ENCODE measurements at places on chromosomes 3 and 15.

- DNase-seq: no peak
- peaks cover 49% of the 10 kb centered on the region for H3K4me1 ChIP-seq
- H3K27ac ChIP-seq: no peak overlapping the region
These were observed 5.3 kb downstream of the EDEM1 start for GRCh38 chr3:5192571-5193365.

DNA sequence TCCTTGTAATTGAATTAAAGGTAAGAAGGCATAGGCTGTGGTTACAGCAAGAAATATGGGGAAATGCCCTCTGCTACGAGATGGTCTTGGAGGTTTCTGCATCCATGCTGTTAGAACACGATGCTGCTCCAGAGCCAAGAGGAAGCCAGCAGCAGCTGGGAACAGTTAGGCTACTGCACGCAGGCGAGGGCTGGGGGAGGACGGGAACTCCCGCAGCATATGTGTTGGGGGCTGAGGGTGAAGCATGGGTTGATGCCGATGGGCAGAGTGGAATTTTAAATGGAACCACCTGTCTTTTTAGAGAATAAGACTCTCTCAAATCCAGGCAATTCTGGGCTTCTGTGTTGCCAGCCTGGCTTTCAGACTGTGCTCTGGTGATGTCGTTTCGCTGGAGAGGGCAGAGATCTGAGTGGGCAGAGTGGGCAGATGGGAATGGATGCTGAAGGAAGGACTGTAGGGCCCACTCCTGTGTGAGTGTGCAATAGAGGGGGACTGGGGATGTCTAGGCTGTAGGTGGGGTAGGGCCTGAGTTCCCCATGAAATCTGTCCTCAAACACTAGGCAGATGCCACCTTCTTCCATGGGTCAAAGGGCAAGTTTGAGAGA is 417.0 kb upstream of the TPM1 start:
- H3K4me3 ChIP-seq: no peak overlapping the region
- no peak overlapping the region for H3K27ac ChIP-seq
- no peaks in the 10 kb centered on the region for H3K27me3 ChIP-seq
- no peaks in the 10 kb centered on the region for H3K4me1 ChIP-seq

DNA sequence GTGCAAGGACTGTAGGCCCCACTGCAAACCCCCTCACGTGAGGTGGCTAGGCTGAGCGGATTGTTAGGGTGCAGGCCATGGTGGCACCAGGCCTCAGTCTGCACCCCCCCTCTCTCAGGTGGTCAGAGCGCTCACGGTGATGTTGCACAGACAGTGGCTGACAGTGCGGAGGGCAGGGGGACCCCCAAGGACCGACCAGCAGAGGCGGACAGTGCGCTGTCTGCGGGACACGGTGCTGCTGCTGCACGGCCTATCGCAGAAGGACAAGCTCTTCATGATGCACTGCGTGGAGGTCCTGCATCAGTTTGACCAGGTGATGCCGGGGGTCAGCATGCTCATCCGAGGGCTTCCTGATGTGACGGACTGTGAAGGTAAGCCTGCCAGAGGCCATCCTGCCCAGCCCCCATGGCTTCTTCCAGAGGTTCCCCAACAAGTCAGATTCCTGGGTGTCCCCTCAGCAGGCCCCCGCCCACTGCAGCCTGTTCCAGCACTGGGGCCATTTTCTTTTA is 18.2 kb downstream of the ATRIP start:
- DNase-seq: no peak
- peaks cover 56% of the 10 kb centered on the region for H3K4me1 ChIP-seq
- H3K36me3 ChIP-seq: peaks cover 37% of the 10 kb centered on the region
- no peak overlapping the region for H3K4me3 ChIP-seq
- no peaks in the 10 kb centered on the region for H3K27me3 ChIP-seq

- no peak for DNase-seq
- no peak overlapping the region for H3K4me3 ChIP-seq
- H3K4me1 ChIP-seq: no peaks in the 10 kb centered on the region
- no peak overlapping the region for H3K27ac ChIP-seq
- no peaks in the 10 kb centered on the region for H3K27me3 ChIP-seq
These were observed 61.5 kb downstream of the CGGBP1 start for GRCh38 chr3:87997298-87997697.

GRCh38 chr3:49689046-49689907 is at the start of the genes MST1 and RNF123:
Gene MST1, minus strand, starts transcription at chr3:49689474. Its CDS starts 783 bp downstream, at chr3:49688691.
Gene RNF123, plus strand, starts transcription at chr3:49689557. Its CDS starts 1,609 bp downstream, at chr3:49691166.
- H3K27ac ChIP-seq: peak within 1 kb of the TSS; percentile 89
- H3K4me3 ChIP-seq: peak within 1 kb of the TSS; percentile 94
- DNase-seq: no peak
- H3K36me3 ChIP-seq: peaks cover 8% of the 10 kb centered on the region
- H3K4me1 ChIP-seq: peaks cover 29% of the 10 kb centered on the region

GRCh38 chr3:60316121-60316797 is 935.0 kb downstream of the FHIT start:
- no peaks in the 10 kb centered on the region for H3K36me3 ChIP-seq
- DNase-seq: no peak
- no peaks in the 10 kb centered on the region for H3K4me1 ChIP-seq
- H3K27ac ChIP-seq: no peak overlapping the region
- no peaks in the 10 kb centered on the region for H3K27me3 ChIP-seq

- H3K27me3 ChIP-seq: no peaks in the 10 kb centered on the region
- H3K27ac ChIP-seq: no peak overlapping the region
These were observed 3.4 kb upstream of the SELENOT start for GRCh38 chr3:150599611-150600297.

- no peak overlapping the region for H3K4me3 ChIP-seq
- H3K4me1 ChIP-seq: no peaks in the 10 kb centered on the region
- H3K36me3 ChIP-seq: no peaks in the 10 kb centered on the region
- DNase-seq: no peak
- H3K27me3 ChIP-seq: no peaks in the 10 kb centered on the region
These were observed 41.7 kb upstream of the B3GNT5 start for GRCh38 chr3:183211352-183211751.

DNA sequence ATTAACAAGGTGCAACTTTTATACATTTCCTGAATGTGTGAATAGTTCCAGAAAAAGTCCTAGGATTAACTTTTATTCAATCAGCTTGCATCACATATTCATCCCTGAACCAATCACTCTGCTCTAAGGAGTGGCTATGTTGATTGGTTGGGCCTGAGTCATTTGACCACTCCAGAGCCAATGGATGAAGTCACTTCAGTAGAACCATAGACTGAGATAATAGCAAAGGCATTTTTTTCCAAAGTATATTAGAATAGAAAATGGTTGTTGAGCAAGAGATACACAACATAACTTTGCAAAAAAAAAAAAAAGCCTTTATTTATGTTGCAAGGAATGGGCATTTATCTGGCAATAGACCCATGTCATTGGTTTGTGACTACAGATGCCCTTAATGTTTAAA is 55.5 kb upstream of the AGTR1 start:
- DNase-seq: no peak
- no peaks in the 10 kb centered on the region for H3K4me1 ChIP-seq
- no peaks in the 10 kb centered on the region for H3K27me3 ChIP-seq
- no peak overlapping the region for H3K27ac ChIP-seq

- no peak overlapping the region for H3K4me3 ChIP-seq
- H3K27ac ChIP-seq: no peak overlapping the region
- peaks cover 29% of the 10 kb centered on the region for H3K4me1 ChIP-seq
- no peak for DNase-seq
These were observed 11.8 kb upstream of the RIOX2 start for GRCh38 chr3:97983933-97984491.
